Stimulated activated CD4-positive, alpha-beta T cell treated with anti-CD3 and anti-CD28 coated beads, Interleukin-1b, Interleukin-23, amount 100 ng/mL, for 1 hour (primary cell): ENCODE measurements at places on chromosomes 7 and 10.
A peak's percentile ranks its signal among the peaks of the same experiment; 100 is the strongest.

DNA sequence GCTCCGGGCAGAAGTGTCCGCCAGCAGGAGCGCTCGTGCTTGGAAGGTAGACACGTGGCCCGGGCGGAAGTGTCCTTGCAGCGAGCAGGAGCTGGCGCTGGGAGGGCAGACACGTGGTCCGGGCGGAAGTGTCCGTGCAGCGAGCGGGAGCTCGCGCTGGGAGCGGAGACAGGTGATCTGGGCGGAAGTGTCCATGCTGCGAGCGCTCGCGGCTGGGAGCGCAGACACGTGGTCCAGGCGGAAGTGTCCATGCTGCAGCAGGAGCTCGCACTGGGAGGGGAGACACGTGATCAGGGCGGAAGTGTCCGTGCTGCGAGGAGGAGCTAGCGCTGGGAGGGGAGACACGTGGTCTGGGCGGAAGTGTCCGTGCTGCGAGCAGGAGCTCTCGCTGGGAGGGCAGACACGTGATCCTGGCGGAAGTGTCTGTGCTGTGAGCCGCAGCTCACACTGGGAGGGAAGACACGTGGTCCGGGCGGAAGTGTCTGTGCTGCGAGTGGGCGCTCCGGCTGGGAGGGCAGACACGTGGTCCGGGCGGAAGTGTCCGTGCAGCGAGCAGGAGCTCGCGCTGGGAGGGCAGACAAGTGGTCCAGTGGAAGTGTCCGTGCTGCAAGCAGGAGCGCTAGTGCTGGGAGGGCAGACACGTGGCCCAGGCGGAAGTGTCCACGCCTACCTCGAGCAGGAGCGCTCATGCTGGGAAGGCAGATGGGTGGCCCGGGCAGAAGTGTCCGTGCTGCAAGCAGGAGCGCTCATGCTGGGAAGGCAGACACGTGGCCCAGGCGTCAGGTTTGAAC lies 41.1 kb upstream of the PRKAR1B start:
- DNase-seq = no peak

GRCh38 chr10:8044908-8045725 lies 9.4 kb upstream of the GATA3 start:
- DNase-seq = no peak

DNA sequence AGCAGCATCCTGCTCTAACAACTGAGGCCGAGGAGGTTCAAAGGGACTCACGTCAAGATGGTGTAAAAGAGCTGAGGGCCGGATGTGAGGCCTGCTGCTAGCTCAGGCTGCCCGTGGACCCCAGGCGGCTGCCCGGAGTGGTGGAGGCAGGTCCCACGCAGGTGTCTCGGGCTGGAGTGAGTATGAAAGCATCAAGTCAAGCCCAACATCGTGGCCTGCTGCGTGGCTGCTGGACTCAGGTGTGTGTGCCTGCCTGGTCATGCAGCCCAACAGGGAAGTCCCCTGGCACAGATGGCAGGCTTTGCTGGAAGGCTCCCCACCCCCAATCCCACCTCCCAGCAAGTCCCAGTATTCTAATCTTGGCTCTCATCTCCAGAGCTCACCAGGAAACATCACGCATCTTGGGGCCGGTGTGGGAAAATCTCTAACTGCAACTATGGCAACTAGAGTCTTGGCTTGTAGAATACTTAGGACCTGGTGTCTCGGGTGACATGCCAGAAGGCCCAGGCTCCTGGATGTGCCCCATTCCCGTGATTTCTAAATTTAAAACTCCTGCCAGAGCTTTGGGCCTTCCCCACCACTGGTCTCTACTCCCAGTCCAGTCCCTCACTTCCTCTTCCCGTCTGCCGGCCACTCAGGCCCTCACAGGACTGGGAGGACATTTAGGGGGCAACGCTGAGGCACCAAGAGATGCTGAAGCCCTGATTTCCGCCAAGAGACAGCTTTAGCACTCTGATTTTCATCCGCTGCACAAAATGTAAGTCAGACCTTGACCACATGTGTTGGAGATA lies 85.9 kb downstream of the PRKAG2 start:
- no peak for DNase-seq

DNA sequence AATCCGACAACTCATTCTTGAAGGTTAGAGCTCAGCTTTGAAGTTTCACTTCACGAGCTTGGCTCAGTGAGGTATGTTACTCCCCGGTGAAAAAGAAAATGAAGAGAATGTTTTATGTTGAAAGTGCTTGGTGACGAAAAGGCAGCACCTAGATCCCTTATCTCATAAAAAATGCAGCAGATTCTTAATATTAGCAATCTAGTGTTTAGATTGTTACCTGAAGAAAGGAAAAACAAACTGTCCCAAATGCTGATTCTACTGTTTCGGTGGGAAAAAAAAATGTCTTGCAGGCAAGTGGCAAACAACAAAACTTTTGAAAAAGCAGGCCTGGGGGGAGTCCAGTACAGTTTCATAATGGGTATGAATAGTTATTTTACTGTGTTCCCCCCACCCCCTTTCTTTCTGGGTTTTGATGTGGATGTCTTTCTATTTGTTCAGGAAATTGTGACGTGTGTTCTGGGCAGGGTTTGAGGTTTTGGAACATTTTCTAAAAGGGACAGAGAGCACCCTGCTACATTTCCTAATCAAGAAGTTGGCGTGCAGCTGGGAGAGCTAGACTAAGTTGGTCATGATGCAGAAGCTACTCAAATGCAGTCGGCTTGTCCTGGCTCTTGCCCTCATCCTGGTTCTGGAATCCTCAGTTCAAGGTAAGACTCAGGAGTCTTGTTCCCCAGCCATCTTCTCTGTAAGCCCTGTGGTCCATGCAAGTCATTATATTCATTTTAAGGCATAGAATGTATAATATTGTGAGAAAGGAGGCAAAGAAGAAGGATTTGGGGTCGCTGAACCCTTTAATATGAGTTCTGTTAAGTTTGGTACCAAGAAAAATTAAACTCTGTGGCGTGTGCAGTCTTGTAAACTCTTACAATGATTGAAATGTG lies at the start of gene SRGN:
Gene SRGN, plus strand, starts transcription at position 514 of the 881 bp plus-strand sequence. Its CDS starts 55 bp downstream, at position 569.
- peak; percentile 55 for DNase-seq

GRCh38 chr7:2708547-2709310 lies 20.7 kb downstream of the AMZ1 start:
- no peak for DNase-seq

GRCh38 chr10:119201233-119201632 lies 6.1 kb upstream of the GRK5 start:
- no peak for DNase-seq

GRCh38 chr10:105949721-105950120 lies 1214.8 kb downstream of the SORCS1 start:
- DNase-seq = no peak

DNA sequence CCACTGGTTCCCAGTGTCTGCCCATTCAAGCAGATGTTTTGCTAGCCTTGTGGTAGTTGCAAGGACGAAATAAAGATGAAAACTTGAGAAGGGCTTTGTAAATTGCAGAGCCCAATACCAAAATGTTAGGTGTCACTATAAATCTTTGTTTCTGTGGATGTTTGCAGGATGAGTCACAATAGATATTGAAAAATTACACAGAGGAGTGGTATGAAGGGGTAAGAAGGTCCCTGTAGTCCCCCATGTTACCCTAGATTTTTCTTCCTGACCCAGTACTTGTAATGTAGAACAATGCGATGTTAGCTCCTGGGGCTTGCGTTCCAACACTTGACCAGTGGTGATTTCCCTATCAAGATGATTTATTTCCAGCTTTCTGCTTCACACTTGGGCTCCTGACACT lies 102.6 kb upstream of the LYZL1 start:
- no peak for DNase-seq
